GM23248 (cell line): ENCODE measurements at places on chromosomes 1 and 21.

DNA sequence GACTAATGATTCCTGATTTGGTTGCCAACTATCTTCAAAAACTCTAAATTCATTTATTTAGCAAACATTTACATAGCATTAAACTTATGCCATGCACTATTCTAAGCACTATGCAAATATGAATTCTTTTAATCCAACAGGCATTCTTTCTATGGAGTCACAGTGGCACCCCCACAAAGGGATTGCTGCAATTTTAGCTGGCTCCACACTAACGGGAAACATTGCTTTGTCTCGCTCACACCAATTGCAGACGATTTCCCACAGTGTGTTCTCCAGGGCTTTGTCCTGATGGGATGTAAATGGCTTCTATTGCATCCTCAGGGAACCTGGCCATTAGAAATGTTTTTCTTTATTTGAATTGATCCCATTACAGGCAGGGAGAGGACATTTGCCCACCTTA is 259.1 kb downstream of the BARHL2 start:
- DNase-seq: no peak

GRCh38 chr1:70353601-70354331 is 756 bp downstream of the ANKRD13C start:
- DNase-seq: peak; percentile 84

DNA sequence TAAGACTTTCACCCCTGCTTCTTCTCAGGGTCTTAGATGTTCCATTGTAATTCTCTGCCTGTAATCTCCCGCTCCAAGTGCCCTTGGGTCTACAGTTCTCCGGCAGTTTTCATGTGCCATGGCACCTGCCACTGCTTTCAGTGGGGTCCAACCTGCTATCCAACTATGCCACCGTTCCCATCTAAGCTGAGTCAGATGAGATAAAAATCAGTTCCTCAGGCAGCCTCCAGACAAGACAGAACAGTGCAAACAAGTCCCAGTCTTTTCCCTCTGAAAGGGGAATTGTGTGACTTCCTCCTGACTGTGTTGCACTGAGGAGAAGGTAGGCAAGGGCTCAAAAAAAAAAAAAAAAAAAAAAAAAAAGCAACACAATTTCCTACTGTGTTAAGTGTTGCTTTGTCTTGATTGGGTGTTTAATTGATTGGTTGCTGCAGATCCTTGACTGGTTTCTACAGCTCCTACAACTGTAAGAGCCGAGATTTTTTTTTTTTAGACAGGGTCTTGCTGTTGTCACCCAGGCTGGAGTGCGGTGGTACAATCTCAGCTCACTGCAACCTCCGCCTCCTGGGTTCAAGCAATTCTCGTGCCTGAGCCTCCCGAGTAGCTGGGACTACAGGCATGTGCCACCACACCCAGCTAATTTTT is 50.7 kb downstream of the EBNA1BP2 start:
- no peak for DNase-seq

DNA sequence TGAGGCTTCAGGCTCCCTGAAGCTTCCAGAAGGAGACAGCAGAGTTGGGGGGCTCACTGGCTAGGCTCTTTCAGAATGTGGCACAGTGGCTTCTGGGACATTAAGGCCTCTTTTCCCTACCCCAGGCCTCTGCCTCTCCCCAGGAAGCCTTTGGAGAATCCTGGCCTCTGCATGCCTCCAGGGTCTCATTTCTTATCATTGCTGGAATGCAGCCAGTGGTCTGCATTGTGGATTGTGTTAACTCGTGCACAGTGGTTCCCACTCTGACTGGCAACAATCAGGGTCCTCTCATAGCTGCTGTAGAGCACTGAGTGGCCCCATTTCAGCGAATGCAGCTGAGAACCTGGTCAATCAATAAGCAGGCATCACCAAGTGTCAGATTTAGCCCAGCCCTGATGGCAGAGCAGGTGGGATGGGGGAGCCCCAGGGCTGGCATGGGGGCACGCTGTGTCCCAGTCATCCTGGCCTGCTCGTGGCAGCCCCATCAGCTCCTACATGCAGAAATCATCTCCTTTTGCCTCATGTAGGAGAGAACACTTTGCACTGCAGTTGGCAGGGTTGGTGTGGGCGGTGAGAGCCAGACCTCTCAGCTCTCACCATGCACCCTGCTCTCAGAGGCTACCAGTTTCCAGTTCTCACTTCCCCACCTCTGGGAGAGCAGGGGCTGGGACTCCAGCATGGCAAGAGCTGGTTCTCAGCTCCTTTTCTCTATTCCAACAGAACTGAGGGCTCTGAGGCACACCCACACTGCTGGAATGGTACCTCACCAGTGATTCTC is 13.4 kb downstream of the ADORA1 start:
- no peak for DNase-seq

DNA sequence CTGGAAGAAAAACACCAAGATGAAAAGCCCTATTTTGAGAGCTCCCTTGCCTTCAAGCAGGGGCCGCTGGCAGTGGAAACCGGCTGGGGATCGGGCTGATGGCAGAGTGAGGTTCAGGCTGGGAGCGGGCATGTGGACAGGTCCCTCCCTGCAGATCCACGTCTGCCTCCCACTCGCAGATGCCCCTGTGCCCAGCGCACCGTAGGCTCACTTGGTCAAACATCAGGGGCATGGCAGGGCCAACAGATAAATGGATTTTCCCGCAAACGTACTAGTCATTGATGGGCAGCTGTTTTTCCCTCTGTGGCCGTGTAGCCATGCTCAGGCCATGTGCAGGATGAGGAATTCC is 6.6 kb upstream of the C1orf174 start:
- no peak for DNase-seq

DNA sequence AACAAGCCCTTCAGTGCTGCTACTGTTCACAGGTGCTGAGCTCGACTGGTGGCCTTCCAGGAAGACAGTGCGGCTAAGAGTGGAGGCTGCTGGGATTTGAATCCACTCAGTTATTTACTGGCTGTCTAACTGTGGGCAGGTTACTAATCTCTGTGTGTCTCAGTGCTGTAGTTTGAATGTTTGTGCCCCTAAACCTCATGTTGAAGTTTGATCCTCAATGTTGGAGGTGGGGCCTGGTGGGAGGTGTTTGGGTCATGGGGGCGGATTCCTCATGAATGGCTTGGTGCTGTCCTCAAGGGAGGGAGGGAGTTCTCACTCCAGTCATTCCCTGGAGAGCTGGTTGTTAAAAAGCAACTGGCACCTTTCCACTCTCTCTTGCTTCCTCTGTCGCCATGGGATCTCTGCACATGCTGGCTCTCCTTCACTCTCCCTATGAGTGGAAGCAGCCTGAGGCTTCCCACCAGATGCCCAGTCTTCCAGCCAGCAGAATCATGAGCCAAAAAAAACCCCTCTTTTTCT is 334.8 kb downstream of the RPS6KC1 start:
- no peak for DNase-seq
